AG10803 (cell line): ENCODE measurements at places on chromosomes 13 and 19.
A peak's percentile ranks its signal among the peaks of the same experiment; 100 is the strongest.

GRCh38 chr13:36101157-36101556 lies 30.0 kb downstream of the DCLK1 start:
- DNase-seq = no peak

DNA sequence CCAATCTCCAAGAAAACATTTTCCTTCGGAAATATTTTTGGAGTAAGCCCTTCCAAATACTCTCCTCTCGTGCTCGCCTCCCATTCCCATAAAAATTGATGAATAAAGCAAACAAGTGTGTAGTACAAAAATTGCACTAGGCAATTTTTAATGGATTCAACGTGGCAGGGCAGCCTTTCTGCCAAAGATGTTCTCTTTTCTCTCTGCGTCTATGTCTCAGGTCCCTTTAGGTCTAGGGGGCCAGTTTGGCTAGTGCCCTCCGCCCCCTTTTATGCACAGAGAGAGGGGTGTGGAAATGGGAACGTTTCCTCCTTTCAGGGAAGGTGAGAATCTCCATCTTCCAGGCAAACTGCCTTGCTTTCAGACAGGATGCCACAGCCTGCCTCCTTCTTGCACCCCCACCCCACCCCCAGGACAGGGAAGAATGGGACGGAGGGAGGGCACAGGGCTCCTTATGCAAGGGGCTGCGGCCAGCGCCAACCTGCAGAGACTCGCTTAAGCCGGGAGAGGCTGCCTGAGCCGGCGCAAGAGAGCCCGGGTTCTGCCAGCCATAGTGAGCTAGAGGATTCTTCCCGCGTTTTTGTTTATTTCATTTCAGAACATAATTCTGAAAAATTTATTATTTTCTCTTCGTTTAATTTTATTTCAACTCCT lies 2.7 kb upstream of the ZIC2 start:
- no peak for DNase-seq

DNA sequence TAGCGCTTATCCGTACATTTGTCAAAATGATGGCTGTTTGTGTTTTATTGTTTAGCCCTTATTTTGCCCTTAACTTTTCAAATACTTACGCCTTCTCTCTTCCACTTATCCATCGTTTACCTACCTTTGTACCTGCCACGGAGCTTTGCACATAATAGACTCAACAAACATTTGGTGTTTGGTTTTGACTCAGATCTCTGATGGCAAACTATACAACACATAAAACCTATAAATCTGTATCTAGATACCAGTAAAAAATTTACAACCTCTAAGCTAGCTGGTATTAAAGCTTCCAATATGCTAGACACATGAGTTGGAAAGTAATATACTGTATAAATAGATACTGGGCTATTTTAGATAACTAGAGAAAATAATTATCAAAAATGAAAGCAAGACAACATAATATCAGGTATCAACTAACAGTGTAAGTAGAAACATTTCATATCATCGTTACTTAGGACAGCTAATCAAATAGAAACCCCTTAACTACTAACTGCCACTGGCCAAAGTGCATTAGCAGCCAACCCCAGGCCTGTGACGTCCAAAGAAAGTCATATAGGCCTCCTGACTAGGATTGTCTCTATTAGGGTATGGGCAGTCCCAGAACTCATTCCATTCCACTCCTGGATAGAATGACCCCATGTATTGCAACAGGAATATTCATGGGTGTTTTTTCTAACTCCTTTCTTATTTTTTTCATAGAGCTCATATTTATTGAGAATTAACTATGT lies 53.8 kb downstream of the KCTD12 start:
- no peak for DNase-seq

- DNase-seq = peak; percentile 48
Measured at GRCh38 chr13:43153436-43154090, 130.2 kb downstream of the DNAJC15 start.

DNA sequence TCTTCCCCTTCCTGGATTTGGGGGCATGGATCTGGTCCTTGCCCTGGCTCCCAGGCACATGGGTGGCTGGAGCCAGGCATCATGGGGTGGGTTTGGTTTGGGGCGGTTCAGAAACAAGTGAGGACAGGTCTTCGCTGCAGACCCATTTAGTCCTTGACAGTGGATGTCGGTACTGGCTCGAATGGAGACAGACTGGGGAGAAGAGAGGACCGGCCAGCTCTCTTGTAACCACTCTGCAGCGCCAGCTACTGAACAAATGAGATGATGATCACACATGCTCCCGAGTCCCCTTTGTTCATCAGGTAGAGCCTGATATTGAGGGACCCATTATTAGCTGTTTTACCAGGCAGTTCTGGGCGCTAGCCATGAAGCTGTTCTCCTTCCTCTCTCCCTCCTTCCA lies 64.5 kb downstream of the CHST8 start:
- no peak for DNase-seq

GRCh38 chr19:53462861-53463260 lies 4.7 kb upstream of the ZNF813 start:
- no peak for DNase-seq

- no peak for DNase-seq
Measured at GRCh38 chr19:49231389-49231788, 73.8 kb downstream of the TRPM4 start.

GRCh38 chr13:113857531-113858195 lies 6.2 kb downstream of the GAS6 start:
- DNase-seq = no peak

DNA sequence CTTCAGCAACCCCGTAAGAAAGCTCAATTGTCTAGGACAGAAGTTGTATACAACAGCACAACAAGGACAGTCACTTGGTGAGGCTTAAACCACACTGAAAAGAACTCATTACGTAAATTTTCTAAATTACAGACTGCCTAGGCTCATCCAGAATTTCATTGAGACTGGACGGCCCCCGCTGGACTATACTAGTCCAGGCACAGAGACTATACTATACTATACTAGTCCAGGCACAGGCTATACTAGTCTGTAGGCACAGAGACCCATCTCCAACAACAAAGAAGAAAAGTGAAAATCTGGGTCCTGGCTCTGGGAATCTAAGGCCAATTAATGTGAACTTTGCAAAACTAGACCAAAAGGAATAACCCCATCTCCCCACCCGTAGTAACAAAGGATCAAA lies 700 bp downstream of the ZNF816 start:
- DNase-seq = no peak

GRCh38 chr13:31970231-31970930 lies 61.2 kb upstream of the FRY start:
- DNase-seq = peak; percentile 92

DNA sequence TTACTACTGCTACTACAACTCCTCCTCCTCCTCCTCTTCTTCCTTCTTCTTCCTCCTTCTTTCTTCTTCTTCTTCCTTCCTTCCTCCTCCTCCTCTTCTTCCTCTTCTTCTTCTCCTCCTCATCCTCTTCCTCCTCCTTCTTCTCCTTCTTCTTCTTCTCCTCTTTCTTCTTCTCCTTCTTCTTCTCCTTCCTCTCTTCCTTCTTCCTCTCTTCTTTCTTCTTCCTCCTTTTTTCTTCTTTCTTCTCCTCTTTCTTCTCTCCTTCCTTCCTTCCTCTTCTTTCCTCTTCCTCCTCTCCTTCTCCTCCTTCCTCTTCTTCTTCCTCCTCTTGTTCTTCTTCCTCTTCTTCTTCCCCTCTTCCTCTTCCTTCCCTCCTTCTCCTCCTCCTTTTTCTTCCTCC lies 94.7 kb upstream of the MYO16 start:
- no peak for DNase-seq

DNA sequence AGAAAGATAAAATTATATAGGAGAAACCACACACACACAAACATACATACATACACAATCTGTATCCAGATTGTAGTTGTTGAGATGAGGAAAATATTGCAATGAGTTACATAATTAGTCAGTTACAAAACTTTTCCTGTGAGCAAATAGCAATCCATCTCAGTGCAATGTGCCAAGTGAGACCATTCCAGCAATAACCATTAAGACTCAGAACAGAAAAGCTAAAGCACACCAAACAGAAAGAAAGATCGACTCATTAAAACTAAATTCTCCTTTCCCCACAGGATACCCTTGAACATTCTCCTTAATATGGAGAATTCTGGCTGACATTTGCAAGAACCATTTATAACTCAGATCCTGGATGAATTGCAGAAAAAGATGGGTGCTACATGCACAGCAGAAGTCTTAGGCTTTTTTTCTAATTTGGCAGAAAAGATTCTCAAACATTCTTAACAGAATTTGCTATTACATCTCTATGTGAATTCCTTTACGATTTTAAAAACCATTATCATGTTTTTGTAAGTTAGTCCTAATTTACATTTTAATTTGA lies 1341.2 kb upstream of the SPRY2 start:
- DNase-seq = no peak

GRCh38 chr19:35518313-35518712 lies 4.9 kb upstream of the DMKN start:
- peak; percentile 98 for DNase-seq

GRCh38 chr13:60427285-60427684 lies 30.3 kb downstream of the TDRD3 start:
- no peak for DNase-seq

DNA sequence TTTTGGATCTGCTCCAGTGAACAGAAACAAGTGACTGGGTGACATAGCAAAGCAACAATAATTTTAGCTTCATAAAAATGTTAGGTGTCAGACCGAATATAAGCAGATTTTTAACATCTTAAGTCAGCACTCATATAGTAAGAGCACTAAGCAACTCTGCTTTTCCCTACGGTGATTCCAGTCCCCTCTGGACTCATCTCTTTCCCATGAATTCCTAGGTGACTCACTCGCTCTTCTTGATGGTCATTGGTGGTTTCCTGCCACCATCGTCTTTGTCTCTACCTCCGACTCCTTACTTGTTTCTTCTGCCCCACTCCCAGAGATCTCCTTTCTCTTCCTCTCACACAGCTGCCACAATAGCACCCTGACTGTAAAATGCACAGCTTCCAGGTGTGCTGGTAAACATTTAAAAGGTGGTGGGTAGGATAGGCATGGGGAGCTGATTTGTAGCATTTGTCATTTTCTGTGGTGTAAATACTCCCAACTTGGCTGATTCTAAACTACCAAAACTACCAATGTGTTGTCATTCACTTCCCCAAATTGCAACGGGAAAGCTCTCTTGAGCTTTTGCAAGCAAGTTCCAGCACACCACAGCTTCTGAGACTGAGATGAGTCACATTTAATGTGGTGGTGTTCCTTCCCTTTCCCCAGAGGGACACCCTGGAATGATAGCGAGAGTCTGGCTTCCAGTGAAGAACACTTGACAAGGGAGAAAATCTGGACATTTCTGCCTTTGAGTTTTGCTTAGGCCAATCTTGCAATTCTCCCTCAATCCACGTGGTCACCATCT lies 42.8 kb upstream of the CLDN10 start:
- peak; percentile 21 for DNase-seq

DNA sequence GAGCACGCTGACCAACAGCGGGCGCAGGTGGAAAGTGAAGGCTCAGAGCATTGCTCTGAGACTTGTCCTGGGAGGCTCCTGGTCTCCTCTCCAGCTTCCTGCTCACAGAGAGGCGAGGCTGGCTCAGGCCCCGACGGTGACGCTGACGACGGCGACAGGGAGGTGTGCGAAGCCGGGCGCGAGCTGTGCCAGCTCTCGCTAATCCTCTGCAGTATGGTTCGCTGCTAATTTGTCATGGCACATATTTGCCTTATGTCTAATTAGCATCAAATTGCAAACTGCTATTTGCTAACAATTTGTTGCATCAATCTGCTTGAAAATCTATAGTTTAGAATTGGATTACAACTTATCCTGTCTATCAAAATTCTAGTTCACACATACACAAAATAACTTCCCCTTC lies 469.8 kb upstream of the ZNF507 start:
- no peak for DNase-seq

GRCh38 chr19:16830679-16831078 lies 1.5 kb downstream of the SIN3B start:
- peak; percentile 43 for DNase-seq

- DNase-seq = no peak
Measured at GRCh38 chr19:4232614-4233281, 3.4 kb downstream of the EBI3 start.

GRCh38 chr13:81917810-81918209 lies 1576.9 kb upstream of the SPRY2 start:
- no peak for DNase-seq

DNA sequence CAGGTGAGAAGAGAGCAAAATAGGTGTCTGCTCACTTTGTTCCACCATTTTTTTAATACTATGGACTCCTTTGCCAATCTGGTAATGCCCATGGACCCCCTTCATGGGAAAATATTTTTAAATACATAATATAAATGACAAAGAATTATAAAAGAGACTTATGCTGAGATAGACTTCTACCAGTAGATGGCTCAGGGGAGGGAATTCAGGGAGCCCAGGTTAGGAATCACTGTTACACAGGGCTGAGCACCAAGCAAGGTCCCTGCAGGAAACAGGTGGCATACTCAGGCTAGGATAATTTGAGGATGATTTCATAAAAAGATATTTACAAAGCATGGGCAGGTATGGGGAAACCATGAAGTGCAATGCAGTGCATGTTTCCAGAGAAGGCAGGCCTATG lies 525.9 kb downstream of the FGF9 start:
- DNase-seq = no peak

DNA sequence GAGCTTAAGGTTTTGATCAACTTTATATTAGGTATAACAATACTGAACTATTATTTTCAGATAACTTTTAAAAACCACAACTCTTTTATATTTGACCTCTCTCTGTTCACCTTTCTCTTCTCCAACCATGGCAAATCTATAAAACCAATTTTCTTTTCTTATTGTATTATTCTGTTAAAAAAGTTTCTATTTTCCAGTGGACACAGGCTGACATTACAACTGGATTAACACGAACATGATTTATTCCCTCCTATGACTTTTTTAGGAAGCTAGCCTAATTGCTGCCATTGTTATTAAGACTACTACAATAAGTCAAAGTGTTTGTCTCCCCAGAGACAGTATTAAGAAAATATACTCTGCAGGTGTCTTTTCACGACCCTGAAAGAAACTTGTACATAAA lies 2291.1 kb upstream of the PCDH20 start:
- DNase-seq = no peak

GRCh38 chr13:114146173-114146572 lies 13.8 kb upstream of the RASA3 start:
- no peak for DNase-seq

GRCh38 chr19:41194157-41194552 lies 1.1 kb downstream of the CYP2S1 start:
- no peak for DNase-seq

DNA sequence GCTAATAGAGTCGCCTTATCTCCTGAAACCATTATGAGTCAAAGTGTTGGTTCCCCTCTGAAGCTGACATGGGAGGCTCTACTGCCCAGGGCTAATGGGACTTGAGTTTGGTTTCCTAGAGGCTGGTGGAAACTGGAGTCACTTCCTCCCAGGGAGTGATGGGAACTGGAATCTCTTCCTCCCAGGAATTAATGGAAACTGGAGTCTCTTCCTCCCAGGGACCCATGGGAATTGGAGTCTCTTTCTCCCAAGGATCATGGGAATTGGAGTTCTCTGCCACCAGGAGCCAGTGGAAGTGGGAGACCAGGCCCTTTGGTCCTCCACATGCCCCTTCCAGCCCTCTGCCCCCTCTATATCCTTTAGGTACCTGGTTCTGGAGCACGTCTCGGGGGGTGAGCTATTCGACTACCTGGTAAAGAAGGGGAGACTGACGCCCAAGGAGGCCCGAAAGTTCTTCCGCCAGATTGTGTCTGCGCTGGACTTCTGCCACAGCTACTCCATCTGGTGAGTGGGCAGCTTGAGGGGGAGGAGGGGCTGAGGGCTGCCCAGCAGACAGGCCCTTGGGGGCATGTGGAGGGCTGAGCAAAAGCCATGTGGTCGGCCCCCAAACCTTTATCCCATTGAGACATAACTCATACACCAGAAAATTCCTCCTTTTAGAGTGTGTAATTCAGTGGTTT lies 5.5 kb downstream of the BRSK1 start:
- DNase-seq = no peak

- no peak for DNase-seq
Measured at GRCh38 chr19:43596842-43597461, 557 bp downstream of the ZNF576 start.
